Activated effector memory CD4-positive, alpha-beta T cell treated with anti-CD3 and anti-CD28 coated beads, Interleukin-2, amount 50 U/mL, for 16 hours (primary cell): ENCODE measurements at places on chromosomes 7 and 10.
A peak's percentile ranks its signal among the peaks of the same experiment; 100 is the strongest.

DNA sequence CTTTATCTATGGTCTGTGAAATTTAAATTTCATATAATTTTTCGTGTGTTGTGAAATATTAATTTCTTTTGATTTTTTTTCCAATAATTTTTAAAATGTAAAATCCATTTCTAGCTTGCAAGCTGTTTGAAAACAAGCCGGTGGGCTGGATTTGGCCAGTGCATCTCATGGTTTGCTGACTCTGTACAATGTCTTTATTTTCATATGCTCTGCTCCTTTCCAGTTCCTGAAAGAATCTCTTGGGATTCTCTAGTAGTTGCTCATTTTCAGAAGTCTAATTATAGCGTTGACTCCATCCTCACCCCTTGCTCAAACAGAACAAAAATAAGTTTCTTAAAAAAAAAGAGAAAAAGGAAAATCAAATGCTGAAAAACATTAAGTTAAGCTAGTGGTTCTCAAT lies 21.4 kb downstream of the UBN2 start:
- no peak for DNase-seq

GRCh38 chr7:156659961-156660360 lies 19.4 kb downstream of the RNF32 start:
- DNase-seq, result no peak

DNA sequence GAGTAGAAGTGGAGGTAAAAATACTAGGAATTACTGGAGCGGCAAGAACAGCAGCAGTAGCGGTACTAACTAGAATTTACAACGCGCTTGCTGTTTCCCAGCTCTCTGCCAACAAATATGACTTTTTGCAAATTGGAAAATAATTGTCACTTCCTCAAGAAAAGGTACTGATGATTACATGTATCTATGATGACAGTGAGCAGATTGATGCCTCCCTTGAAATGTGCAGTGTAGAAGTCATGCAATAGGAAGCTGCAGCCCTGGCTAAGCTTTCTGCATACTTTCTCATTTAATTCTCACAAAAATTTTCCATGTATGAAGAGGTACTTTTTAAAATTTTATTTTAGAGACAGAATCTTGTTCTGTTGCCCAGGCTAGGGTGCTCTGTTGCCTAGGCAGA lies 49.9 kb downstream of the ANK3 start:
- DNase-seq, result no peak

DNA sequence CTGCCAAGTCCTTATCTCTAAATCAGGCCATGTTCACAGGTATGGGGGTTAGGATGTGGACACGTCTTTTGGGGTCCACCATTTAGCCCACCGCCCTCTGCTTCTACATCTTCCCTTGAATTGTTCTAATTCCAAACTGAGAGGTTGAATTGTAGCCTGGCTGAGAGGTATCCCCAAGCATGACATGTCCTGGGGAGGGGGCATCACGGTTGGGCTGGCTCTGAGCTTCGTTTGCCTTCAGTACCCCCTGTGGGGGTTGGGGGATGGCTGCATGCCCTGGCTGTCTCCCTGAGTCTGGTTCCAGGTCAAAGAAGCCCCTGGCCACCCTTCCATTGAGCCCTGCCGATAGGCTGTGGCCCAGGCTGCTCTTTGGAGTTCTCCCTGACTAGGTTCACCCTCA lies 204.6 kb downstream of the GLRX3 start:
- no peak for DNase-seq

- DNase-seq, result no peak
Observed at GRCh38 chr10:98363220-98363619, 51.8 kb downstream of the PYROXD2 start.

GRCh38 chr7:18206331-18206730 lies 178.7 kb upstream of the PRPS1L1 start:
- no peak for DNase-seq

GRCh38 chr10:112793202-112793921 lies 156.7 kb upstream of the TCF7L2 start:
- DNase-seq, result no peak

GRCh38 chr7:18590744-18591340 lies 95.3 kb downstream of the HDAC9 start:
- no peak for DNase-seq

DNA sequence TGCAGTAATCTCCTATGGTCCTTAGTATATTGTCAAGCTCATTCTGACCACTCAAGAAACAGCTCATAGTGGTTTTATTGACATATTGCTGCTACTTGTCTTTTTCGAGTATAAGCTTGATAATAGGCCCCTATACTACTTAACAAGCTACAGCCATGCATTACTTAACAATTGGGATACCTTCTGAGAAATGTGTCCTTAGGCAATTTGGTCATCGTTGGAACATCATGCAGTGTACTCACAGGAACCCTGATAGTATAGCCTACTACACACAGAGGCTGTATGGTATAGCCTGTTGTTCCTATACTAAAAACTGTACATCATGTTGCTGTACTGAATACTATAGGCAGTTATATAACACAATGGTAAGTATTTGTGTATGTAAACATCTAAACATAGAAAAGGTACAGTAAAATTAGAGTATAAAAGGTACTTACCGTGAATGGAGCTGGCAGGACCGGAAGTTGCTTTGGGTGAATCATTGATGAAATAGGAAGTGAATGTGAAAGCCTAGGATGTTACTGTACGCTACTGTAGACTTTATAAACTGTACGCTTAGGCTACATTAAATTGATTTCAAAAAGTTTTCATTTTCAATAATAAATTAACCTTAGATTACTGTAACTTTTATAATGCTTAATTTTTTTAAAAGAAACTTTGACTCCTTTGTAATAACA lies 160.9 kb downstream of the LRRC4 start:
- no peak for DNase-seq

DNA sequence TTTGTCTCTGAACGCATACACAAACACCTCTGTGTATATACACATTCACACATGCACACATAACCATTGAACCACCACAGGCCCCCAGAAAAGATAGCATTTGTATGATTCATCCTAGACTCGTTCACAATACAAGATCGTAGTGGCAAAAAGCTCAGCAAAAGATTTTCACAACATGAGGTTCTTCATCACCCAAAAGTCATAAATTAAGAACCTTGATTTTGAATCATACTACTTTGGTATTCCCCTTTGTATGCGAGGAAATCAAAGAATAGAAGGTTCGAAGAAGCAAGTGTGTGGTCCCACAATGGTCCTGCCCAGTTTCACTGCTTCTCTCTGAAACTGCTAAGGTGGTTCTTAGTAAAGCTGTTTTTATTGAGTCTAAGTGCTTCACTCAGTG lies 200.7 kb downstream of the CELF2 start:
- DNase-seq, result peak; percentile 75

- DNase-seq, result no peak
Observed at GRCh38 chr7:28328146-28328545, 84.2 kb upstream of the CREB5 start.

DNA sequence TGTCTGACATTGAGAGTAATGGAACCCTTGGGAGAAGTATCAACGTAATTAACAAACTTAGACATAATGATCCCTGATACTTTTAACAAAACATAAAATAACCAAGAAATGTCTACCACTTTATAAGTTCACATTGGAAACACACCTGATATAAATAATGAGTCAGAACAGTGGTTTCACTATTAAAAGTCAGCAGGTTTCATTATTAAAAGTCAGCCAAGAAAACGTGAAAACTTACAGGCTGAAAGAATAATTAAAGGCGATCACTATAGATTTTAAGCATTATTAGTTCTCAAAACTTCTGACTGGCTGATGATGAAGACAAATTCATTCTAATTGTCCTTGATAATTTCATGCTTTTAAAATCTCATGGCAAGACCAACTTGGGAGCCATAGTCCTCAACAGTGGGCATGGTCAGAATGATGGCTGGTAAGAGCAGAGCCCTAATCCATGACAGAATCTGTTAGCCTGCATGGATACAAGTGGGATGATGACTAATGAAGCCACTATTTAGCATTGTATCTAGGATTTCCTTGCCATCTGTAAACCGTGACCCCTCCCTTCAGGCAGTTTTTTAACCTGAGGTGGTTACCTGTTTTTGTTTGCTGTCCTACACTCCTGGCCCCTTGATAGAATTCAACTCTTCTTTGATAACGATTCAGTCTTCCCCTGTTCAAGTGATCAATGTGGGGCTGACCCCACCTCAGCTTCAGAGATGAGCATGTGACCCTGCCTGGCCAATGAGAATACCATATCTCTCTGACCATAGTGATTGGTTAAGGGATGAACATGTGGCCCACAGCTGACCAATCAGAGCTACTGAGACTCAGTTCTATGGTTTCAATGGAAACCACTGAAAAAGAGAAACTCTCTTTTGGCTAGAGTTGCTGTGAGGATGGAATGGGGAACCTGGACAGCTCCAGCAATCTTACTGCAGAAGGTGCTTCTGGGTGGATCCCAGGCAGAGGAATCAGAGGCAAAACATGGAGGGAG lies 151.0 kb downstream of the PLPP4 start:
- DNase-seq, result no peak

DNA sequence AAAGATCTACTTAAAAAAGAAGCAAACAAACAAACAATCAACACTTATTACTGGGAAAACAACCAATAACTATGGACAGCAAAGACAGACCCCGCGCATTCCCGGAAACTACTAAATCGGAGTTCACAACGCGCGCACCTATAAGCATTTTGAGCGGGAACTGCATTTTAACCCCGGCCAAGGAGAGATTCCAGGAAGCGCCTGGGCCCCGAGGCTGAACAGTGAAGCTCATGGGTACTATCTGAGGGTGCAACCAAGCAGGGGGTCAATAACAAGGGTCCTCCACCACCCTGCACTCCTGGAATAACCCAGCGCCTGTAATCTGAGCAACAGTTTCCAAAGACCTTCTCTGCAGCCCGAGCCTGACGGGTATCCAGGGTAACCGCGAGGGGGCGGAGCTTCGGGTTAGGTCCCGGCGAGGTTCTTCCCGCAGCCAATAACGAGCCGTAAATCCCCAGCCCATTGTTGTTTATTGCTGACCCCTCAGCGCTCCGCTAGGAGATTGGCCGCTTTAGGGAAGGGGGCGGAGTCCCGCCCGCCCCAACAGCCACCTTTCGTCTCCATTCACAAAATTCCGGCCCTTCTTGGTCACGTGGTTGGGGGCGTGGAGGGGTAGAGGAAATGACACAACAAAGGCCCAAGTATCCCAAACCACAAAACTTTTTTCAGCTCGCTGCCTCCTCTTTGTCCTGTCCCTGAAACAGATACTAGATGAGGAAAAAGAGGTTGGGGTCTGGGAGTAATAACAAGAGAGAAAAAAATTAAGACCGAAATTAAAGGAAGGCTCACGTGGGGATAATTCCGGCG lies 1.7 kb upstream of the ETV1 start:
- DNase-seq, result peak; percentile 89

DNA sequence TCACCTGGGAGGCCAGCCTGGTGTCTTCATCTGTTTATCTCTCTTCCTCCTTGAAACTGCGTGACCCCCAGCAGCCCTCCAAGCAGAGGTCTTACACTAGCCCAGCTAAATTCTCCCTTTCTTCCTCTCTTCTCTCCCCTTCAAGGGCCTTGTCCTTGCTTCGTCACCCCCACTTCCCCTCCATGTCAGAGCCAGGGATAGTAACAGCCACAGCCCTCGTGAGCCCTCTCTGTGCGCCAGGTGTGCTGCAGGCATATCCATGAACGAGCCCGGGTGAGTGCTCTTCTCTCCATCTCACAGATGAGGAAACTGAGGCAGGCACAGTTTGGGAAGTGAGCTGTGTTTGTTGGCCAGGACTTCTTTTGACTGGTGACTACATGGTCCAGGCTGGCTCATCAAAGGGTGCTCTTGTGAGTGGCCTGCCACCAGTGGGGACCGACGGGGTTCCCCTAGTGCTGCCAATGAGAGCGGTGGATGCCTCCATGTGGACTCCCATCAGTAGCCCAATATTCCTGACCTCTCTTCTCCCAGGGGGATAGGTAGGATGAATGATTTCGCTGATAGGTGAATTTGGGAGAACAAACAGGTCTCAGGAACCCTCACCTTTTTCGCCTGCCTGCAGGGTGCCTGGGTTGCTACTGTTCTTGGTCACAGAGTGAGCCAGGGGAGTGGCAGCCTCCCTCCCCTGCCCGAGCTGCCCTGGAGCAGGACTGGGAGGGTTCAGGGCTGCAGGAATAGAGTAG lies 38.1 kb downstream of the ADRA2A start:
- peak; percentile 30 for DNase-seq

DNA sequence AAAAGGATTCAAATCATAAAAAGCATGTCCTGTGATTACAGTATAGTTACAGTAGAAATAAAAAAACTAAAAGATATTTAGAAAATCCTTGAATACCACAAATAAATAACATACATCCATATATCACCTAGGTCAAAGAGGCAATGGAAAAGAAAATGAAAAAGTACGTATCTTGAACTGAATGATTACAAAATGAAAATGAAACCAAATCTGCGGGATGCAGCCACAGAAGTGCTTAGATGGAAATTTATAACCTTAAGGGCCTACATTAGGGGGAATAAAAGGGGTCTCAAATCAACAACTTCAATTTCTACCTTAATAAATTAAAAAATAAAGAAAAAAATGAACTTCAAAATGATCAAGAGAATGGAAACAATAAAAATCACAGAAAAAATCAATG lies 879.0 kb upstream of the CELF2 start:
- DNase-seq, result no peak

- no peak for DNase-seq
Observed at GRCh38 chr7:54837168-54837567, 78.2 kb upstream of the SEC61G start.

GRCh38 chr10:52351914-52352330 lies 37.8 kb downstream of the DKK1 start:
- no peak for DNase-seq

GRCh38 chr10:69220041-69220451 lies at the start of gene HKDC1:
Gene HKDC1, plus strand, starts transcription at chr10:69220332. Its CDS starts 104 bp downstream, at chr10:69220436.
- DNase-seq, result no peak

DNA sequence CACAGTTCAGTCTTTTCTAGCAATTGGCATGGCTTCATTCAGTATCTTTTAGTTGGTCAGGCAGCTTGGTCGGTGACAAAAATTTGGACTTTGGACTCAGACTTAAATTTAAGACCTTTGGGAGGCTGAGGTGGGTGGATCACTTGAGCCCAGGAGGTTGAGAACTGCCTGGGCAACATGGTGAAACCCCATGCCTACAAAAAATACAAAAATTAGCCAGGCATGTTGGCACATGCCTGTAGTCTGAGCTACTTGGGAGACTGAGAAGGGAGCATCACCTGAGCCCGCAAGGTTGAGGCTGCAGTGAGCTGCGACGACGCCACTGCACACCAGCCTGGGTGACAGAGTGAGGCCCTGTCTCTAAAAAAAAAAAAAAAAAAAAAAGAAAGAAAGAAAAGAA lies 19.5 kb upstream of the ITPRID1 start:
- no peak for DNase-seq

- DNase-seq, result peak; percentile 94
Observed at GRCh38 chr10:15859906-15860691, at the start of gene MINDY3. Gene MINDY3, minus strand, starts transcription at chr10:15860507. Its CDS starts 208 bp downstream, at chr10:15860299.

GRCh38 chr7:136942994-136943393 lies 74.5 kb downstream of the CHRM2 start:
- no peak for DNase-seq

- no peak for DNase-seq
Observed at GRCh38 chr7:40490603-40490924, 355.8 kb downstream of the SUGCT start.

DNA sequence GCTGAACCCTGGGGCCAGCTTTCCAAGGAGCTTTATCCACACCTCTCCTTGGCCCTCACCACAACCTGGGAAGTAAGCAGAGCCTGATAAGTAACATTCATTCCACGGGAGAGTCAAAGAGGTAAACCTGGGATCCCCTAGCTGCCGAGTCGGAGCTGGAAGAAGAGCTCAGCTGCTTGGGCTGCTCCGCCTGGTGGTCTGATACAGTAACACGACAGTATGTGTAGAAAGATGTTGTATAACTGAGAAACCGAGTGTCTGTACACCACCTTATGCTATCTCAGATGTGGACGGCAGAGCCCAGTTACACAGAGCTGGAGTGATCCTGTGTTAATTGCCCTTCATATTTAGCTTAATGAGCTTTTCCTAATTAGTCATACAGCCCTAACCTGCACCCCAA lies 151.3 kb upstream of the KMT2E start:
- DNase-seq, result no peak
